ENCODE measurements at places on chromosomes 13 and 19.

DNA sequence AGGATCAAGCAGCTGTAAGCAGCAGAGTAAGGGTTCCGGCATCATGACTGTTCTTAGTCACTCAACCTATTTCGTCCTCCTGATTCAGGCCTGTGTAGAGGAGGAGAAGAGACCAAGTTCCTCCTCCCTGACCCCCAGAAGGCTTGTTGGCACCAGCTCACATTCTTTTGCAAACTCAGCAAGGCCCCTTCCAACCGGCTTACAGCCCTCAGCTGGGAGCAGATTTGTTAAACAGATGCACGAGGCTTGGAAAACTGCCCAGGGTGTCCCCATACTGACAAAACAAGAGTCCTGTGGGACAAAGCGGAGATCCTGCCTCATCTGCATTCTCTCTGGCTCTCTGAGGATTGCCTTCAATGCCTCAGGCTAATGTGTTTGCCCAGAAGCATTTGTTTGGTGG, 113.2 kb upstream of the SOX21 start:
- no peak overlapping the region for H3K27ac ChIP-seq
- no peak for DNase-seq
- H3K4me1 ChIP-seq: no peaks in the 10 kb centered on the region
- H3K4me3 ChIP-seq: no peak overlapping the region
- H3K27me3 ChIP-seq: peaks cover 43% of the 10 kb centered on the region

GRCh38 chr13:42333613-42334328, 61.8 kb downstream of the AKAP11 start:
- DNase-seq: no peak
- H3K36me3 ChIP-seq: no peaks in the 10 kb centered on the region
- peaks cover 4% of the 10 kb centered on the region for H3K4me1 ChIP-seq
- no peak overlapping the region for H3K27ac ChIP-seq
- no peak overlapping the region for H3K4me3 ChIP-seq
- no peaks in the 10 kb centered on the region for H3K27me3 ChIP-seq

GRCh38 chr13:39132286-39133230, 94.3 kb downstream of the NHLRC3 start:
- H3K4me1 ChIP-seq: no peaks in the 10 kb centered on the region
- no peak overlapping the region for H3K4me3 ChIP-seq
- no peaks in the 10 kb centered on the region for H3K36me3 ChIP-seq
- peaks cover 46% of the 10 kb centered on the region for H3K27me3 ChIP-seq
- H3K27ac ChIP-seq: no peak overlapping the region

GRCh38 chr13:95193509-95194230, 107.6 kb downstream of the ABCC4 start:
- no peaks in the 10 kb centered on the region for H3K27me3 ChIP-seq
- H3K4me3 ChIP-seq: no peak overlapping the region
- H3K36me3 ChIP-seq: no peaks in the 10 kb centered on the region
- no peak for DNase-seq
- no peak overlapping the region for H3K27ac ChIP-seq

GRCh38 chr19:3983936-3984583, 1.2 kb downstream of the EEF2 start:
- peaks cover 33% of the 10 kb centered on the region for H3K36me3 ChIP-seq
- H3K27ac ChIP-seq: peak overlapping the region; percentile 94
- no peaks in the 10 kb centered on the region for H3K27me3 ChIP-seq
- H3K4me1 ChIP-seq: peaks cover 48% of the 10 kb centered on the region
- DNase-seq: no peak

DNA sequence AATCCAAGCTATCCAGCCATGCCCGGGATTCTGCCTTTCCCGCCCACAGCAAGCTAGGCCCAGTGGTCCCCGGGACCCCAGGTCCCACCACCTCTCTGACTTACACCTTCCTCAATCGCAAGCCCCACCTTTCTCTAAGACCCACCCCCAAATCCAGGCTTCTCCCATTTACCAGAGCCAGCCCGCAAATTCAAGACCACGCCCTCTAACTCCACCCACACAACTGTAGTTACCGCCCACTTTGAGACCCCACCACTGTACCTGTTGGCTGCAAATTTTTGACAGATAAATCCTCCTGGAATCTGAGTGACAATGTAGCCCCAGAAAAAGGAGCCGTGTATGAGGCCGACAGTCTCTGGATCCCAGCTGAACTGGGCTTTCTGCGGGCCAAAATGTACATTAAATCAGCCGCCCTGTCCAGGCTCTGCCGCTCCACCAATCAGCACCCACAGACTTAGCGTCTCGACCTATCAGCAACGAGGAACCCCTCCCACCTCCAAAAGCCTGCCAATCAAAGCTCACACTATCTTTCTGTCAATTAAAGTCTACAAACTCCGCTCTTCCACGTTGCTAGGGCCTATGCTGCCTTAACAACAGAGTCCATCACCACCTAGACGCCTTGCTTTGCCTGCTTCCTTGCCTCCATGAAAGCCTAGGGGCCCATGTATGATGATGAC, 6.3 kb downstream of the SLC17A7 start:
- H3K4me3 ChIP-seq: no peak overlapping the region
- DNase-seq: no peak
- H3K4me1 ChIP-seq: no peaks in the 10 kb centered on the region
- no peaks in the 10 kb centered on the region for H3K36me3 ChIP-seq
- peaks cover 77% of the 10 kb centered on the region for H3K27me3 ChIP-seq
- H3K27ac ChIP-seq: no peak overlapping the region

- H3K27ac ChIP-seq: no peak overlapping the region
- H3K4me1 ChIP-seq: no peaks in the 10 kb centered on the region
- peaks cover 2% of the 10 kb centered on the region for H3K27me3 ChIP-seq
Observed at GRCh38 chr13:90995614-90996013, 351.9 kb upstream of the MIR17HG start.

DNA sequence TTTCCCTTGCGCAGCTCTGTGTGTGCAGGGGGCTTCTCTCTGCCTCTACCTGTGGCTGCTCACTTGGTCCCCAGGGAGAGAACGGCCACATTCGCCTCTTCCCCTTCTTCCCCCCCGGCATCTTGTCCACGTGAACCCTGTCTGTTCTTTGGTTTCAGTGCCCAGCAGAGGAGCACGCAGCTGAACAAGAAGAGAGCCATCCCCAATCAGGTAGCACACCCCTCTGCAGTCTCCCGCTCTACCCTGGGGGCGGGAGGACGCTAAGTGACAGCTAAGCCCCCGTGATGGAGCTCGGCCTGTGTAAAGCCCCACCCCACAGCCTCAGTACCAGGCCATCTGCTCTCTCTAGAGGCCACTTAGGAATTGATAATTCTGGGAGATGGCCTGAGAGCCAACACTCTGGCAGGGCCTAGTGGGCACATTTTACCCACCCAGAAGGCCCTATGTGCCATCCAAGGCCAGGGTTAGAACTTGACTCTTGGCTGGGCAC, 30.2 kb downstream of the TMED1 start:
- no peaks in the 10 kb centered on the region for H3K27me3 ChIP-seq
- no peak overlapping the region for H3K4me3 ChIP-seq
- H3K36me3 ChIP-seq: peaks cover 44% of the 10 kb centered on the region
- H3K4me1 ChIP-seq: peaks cover 10% of the 10 kb centered on the region
- H3K27ac ChIP-seq: no peak overlapping the region
- no peak for DNase-seq

DNA sequence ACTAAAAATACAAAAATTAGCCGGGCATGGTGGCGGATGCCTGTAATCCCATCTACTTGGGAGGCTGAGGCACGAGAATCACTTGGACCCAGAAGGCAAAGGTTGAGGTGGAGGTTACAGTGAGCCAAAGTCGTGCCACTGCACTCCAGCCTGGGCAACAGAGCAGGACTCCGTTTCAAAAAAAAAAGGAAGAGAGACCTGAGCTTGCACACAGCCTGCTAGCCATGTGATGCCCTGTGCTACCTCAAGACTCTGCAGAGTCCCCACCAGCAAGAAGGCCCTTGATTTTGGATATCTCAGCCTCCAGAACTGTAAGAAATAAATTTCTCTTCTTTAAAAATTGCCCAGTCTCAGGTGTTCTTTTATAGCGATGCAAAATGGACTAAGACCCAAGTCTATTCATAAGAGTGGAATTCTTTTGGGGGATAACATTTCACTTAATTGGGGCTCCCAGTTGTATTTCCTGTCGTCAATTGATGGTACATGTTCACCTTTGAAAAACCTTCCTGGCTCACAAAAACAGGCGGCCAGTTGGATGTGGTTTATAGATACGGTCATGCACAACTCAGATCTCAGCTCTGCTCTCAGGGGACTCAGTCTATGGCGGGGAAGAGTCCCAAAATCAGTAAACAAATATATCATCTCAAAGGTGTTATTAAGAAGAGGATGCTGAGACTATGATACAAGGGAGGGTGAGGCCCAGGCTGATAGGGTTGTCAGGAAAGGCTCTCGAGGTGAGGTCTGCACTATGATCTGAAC, 2.4 kb upstream of the CHERP start:
- peak overlapping the region; percentile 11 for H3K27ac ChIP-seq
- DNase-seq: no peak
- no peak overlapping the region for H3K4me3 ChIP-seq
- H3K4me1 ChIP-seq: peaks cover 25% of the 10 kb centered on the region
- no peaks in the 10 kb centered on the region for H3K27me3 ChIP-seq
- peaks cover 7% of the 10 kb centered on the region for H3K36me3 ChIP-seq

DNA sequence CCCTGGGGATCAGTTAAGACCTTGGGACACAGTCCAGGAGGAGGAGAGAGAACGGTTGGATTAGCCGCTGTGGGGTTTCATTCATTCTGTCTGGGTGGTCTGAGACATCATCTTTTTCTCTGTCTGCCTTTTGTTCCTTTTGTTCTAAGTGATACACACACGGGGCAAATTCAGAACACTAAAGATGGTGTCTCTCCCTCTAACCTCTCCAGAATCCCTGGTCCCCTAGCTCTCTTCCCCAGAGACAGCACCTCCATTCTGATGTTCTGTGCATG, 5.0 kb downstream of the BICRA start:
- H3K27ac ChIP-seq: peak overlapping the region; percentile 77
- H3K4me1 ChIP-seq: peaks cover 32% of the 10 kb centered on the region
- H3K36me3 ChIP-seq: peaks cover 2% of the 10 kb centered on the region
- no peaks in the 10 kb centered on the region for H3K27me3 ChIP-seq
- H3K4me3 ChIP-seq: no peak overlapping the region

- no peak for DNase-seq
- H3K36me3 ChIP-seq: no peaks in the 10 kb centered on the region
- H3K27ac ChIP-seq: no peak overlapping the region
- H3K4me3 ChIP-seq: no peak overlapping the region
- H3K27me3 ChIP-seq: peaks cover 73% of the 10 kb centered on the region
Observed at GRCh38 chr13:40261336-40261735, 405.1 kb downstream of the FOXO1 start.

GRCh38 chr13:23799945-23800344, 89.3 kb downstream of the MIPEP start:
- peak overlapping the region; percentile 79 for H3K27ac ChIP-seq
- peaks cover 14% of the 10 kb centered on the region for H3K36me3 ChIP-seq
- H3K27me3 ChIP-seq: no peaks in the 10 kb centered on the region
- no peak overlapping the region for H3K4me3 ChIP-seq
- no peak for DNase-seq
- peaks cover 35% of the 10 kb centered on the region for H3K4me1 ChIP-seq

GRCh38 chr13:94210816-94211215, 268.7 kb downstream of the DCT start:
- no peak overlapping the region for H3K27ac ChIP-seq
- H3K36me3 ChIP-seq: peaks cover 1% of the 10 kb centered on the region
- no peak for DNase-seq
- H3K4me3 ChIP-seq: no peak overlapping the region
- H3K4me1 ChIP-seq: peaks cover 15% of the 10 kb centered on the region

GRCh38 chr13:51048166-51048461, 63.0 kb downstream of the C13orf42 start:
- DNase-seq: no peak
- H3K27ac ChIP-seq: no peak overlapping the region
- H3K36me3 ChIP-seq: no peaks in the 10 kb centered on the region
- H3K4me3 ChIP-seq: no peak overlapping the region

- no peak for DNase-seq
- peak overlapping the region; percentile 16 for H3K27ac ChIP-seq
- H3K27me3 ChIP-seq: no peaks in the 10 kb centered on the region
- no peak overlapping the region for H3K4me3 ChIP-seq
- no peaks in the 10 kb centered on the region for H3K36me3 ChIP-seq
Observed at GRCh38 chr13:44810061-44810840, 179.0 kb downstream of the NUFIP1 start.

DNA sequence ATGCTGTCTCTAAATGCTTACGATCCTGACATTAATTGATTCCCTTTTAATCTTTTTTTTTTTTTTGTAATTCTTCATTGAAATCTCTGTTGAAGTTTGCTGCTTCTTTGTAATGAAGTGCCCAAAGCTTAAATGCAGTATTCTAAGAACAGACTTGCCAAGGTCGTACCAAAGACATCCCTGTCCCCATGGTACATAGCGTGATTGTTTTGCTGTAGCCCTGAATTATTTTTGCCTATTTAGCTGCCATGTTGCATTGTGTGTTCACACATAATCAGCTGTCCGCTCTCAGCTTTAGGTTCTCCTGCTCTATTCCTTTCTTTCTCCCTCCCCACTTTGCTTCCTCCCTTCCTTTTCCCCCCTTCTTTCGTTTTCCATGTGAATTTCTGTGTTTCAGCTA, 21.1 kb downstream of the FGF9 start:
- H3K4me3 ChIP-seq: no peak overlapping the region
- no peak for DNase-seq
- peaks cover 12% of the 10 kb centered on the region for H3K27me3 ChIP-seq
- H3K27ac ChIP-seq: no peak overlapping the region

DNA sequence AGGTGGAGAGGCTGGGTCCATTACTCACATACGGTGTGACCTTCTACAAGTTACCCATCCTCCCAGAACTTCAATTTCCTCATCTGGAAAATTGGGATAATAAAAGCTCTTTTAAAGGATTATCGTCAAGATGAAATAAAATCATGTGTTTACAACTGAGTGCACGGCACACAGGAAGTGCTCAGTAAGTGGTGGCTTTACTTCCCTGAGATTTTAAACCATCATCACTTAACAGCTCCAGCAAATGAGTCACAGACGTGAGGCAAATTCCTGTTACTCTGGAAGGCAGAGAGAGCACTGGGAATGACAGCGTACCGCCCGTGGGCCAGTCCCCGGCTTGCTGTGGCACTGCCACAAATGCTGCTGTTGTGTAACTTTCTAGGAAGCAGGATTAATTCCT, 64.1 kb downstream of the MRPL57 start:
- no peaks in the 10 kb centered on the region for H3K36me3 ChIP-seq
- H3K27ac ChIP-seq: no peak overlapping the region
- no peak overlapping the region for H3K4me3 ChIP-seq

Data from osteocyte (in vitro differentiated cells).